ENCODE measurements at places on chromosomes 4 and X.

- no peak for DNase-seq
These were observed 24.7 kb upstream of the GPR101 start for GRCh38 chrX:137058339-137059127.

DNA sequence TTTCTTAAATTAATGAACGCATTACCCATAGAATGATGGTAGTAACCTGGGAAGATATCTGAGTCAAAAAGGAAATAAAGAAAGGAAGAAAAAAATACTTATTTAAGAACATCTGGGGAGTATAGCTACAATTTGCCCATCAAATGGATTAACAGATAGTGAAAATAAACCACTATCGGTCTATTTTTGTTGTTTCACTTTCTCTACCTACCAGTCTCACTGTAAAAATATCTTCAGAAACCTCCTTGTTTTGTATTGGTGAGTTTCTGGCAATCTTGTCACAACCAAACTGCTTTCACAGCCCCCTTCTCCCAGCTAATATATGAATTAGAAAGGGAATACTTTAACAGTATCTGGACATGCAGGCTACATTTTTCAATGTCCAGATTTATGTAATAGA lies 783.5 kb downstream of the STPG2 start:
- DNase-seq, result no peak

DNA sequence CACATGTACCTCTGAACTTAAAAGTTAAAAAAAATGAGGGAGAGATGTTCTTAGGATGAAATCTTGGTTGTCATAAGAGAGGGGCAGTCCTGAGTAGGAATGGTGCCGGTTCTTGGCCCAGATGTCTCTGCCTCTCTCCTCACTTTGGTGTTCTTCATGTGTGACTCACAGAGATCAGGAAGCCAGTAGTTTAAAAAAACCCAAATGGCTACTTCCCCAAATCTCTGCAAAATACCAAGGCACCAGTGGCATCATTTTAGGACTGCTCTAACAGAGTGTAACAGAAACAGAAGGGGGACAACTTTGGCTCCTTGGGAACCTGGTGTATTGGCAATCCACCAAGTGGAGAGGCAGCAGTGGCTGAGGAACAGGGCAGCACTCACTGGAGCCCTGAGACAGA lies 116.8 kb downstream of the SCD5 start:
- no peak for DNase-seq

DNA sequence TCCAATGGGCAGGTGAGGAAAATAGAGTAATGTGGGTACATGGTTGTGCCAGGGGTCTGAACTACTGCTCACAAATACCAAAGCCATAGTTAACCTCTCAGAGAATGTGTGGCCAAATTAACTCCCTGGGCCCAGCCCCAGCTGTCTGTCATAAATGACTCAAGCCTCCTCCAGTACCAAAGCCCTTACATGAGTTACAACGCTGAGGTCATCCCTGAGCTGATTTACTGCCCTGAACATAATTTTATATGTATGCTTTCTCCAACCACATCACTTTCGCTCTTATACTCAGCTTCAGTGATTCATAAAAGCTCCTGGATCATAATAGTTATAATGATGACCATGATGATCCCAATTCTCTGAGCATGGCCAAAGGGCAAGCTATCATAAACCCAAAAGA lies 283.9 kb downstream of the NKX6-1 start:
- no peak for DNase-seq

- no peak for DNase-seq
These were observed 19.9 kb downstream of the GPKOW start for GRCh38 chrX:49103637-49104036.

GRCh38 chr4:84051639-84052038 lies 447.5 kb downstream of the NKX6-1 start:
- DNase-seq, result no peak

- DNase-seq, result peak; percentile 51
These were observed 14.6 kb upstream of the FMR1 start for GRCh38 chrX:147897117-147897516.

GRCh38 chr4:7066493-7066892 lies 1.4 kb downstream of the GRPEL1 start:
- no peak for DNase-seq

DNA sequence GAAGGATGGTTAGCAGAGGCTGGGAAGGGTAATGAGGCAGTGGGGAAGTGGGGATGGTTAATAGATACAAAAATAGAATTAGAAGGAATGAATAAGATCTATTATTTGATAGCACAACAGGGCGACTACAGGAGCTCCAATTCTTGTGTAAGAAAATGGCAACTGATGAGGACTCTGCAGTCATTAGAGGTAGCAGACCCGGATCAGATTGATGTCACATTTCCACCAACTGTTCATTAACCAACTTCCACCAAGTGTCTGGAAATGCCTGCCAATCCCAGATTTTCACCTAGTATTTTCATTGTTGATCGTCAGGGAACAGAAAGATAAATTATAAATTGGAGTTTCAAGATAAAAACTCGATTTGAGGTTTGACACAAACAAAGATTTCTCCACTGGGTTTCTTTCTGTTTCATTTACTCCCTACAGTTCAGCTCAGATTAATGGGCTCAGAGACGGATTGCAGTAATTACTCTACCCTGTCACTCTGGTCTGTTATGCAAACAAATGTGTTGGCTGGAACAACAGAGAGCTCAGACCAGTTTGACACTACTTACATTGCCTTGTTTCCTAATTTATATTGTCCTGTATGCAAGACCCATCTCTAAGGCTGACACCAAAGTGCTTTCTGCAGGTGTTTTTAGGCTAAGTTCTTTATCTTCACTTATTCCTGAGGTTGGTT lies 909.2 kb upstream of the PRKX start:
- no peak for DNase-seq

- no peak for DNase-seq
These were observed 105.2 kb downstream of the GASK1B start for GRCh38 chr4:158067646-158068045.

DNA sequence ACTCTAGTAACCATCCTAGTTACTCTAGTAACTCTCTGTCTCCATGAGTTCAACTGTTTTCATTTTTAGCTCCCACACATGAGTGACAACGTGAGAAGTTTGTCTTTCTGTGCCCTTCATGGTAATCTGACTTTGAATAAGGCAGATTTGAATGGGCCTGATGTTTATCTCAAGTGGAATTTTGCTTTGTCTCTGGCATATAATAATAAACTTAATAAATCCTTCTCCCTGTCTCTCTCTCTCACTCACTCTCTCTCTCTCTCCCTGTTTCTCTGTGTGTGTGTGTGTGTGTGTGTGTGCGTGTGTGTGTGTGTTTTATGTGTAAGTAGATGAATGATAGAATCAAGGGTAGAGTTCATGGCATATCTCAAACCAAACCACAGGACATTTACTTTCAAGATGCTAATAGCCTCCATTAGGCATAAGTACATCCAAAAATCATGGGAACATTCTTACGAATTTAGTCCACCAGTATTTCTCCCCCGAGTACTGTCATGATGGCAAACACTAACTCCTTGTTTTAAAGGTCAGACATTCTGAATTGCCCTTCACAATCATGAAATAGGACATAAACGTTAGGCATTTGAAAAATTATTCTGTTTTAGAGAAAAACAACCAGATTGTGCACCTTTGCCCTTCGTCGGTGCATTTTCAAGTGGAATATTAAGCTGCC lies 193.1 kb downstream of the SPATA18 start:
- DNase-seq, result no peak

DNA sequence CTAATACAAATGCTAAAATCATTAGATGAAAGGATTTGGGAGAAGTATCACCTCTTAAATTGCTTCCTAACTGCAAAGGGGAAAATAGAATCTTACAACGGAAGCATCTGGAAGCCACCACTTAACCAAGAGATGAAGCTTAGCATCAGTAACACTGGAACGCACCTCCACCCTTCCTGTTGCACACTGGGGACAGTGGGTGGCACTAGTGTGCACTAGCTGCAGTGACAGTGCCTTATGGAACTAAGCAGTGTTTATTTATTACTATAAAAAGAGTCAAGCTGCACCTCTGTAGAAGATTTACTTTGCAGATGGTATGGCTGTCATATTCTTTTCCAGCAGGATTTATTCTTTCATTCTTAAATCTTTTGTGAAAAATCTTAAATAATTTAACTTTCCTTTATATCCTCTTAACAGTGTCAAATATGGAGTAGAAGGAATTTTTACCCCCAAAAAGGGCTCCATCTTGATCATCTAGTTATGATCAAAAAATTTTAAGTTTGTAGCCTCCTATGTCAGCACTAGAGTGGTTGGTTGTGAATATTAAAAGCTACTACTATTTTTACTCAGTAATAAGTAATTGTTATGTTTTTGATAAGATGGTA lies 76.7 kb downstream of the SCD5 start:
- peak; percentile 89 for DNase-seq

GRCh38 chr4:181061787-181062186 lies 1181.4 kb upstream of the TENM3 start:
- no peak for DNase-seq

DNA sequence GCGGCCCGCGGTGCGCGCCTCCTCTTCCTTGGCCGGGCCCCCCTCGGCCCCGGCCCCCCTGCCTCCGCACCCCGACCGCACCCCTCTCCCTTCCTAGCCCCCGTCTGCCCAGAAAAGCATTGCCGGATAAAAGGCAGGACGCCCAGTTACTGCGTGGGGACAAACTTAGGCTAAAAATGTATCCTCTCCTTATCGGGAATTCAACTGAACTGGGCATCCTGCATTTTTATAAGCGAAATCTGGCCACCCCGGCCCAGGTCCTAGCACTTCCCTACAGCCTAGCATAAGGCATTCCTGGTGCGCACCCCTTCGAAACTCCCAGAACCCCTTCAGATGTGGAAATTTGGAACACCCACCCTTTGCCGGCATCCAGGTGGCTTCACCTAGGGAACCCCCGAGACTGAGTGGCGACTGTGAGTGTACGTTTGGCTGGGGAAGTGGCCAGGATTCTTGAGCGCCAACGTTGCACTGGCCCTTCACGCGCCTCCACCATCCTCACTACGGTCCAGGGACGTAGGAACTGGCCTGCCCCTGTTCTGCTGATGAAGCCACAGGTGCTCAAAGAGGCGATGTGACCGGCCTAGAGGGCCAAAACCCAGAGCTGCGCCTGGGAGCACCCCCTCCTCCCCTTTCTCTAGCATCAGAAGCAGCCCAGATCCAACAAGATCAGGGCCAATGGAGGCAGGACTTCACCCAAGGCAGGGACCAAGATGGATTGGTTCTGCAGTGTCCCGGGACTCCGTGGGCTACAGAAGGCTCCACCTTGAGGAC lies 5.7 kb upstream of the RNF4 start:
- peak; percentile 71 for DNase-seq

DNA sequence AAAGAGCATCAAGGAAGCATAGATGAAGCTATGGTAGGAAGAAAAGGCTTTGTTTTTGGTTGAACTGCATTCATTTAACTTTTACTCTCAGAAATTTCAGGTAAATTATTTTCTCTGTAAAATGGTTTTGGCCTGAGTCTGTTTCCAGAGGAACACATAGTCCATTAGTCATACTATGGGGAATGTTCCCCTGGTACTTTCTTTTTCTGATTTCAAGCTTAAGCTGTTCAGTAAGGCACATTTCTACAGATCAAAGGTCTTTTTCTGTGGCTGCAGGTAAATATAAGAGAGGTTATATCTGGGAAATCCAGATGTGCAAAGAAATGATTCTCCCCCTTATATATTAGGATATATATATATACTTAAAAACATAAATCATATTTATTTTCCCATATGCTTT lies 1744.4 kb upstream of the ADGRL3 start:
- DNase-seq, result no peak

GRCh38 chrX:102958794-102959193 lies 21.7 kb downstream of the RAB40AL start:
- DNase-seq, result no peak

GRCh38 chrX:154751203-154751668 lies 359 bp upstream of the GAB3 start:
- DNase-seq, result no peak

GRCh38 chr4:52956691-52957090 lies 94.6 kb downstream of the RASL11B start:
- DNase-seq, result no peak

GRCh38 chrX:64427787-64428186 lies 32.5 kb upstream of the MTMR8 start:
- DNase-seq, result no peak

- DNase-seq, result no peak
These were observed 2.8 kb upstream of the PARM1 start for GRCh38 chr4:74930162-74930561.

- DNase-seq, result no peak
These were observed 266.6 kb upstream of the TAPT1 start for GRCh38 chr4:16492872-16493271.

GRCh38 chr4:148227147-148227546 lies 215.1 kb downstream of the NR3C2 start:
- DNase-seq, result no peak

DNA sequence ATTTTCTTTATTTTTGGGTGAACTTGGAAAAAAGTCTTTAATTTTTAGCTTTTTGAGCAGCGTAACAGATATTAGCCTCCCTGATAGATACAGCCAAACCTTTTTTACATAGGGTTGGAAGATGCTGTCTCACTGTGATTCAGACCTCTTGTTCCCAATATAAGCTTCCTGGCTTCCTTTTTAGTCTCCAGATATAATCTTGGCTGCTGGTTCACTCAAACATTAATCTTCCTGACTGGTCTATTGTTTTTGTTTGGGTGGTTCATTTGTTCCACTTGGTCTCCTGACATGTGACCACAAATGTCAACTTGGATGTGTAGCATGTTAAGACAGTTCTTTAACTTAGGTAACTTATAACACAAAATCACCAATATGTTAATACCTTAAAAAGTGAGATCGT lies 23.0 kb downstream of the RPA4 start:
- DNase-seq, result no peak

- DNase-seq, result no peak
These were observed 23.4 kb upstream of the XK start for GRCh38 chrX:37662181-37662580.

DNA sequence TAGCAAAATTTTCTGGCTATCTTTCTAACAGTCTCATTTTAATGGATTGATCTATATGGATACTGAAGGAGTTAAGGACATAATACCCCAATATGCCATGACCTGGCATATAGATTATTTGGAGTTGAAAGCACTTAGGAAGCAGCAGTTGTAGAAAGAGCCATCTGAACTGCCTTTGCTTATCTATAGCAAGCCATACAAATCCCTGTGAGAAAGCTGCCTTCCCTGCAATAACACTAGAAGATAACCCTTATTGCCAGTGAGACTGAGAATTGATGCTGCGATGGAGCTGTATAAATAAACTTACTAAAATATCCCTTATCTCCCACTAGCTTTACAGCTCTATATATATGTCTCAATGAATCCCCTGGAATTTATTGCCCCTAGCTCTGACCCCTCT lies 346.3 kb downstream of the TECRL start:
- no peak for DNase-seq

GRCh38 chr4:180057891-180058671 lies 2185.1 kb upstream of the TENM3 start:
- peak; percentile 51 for DNase-seq

GRCh38 chr4:184427093-184427492 lies 47.3 kb downstream of the IRF2 start:
- no peak for DNase-seq

GRCh38 chr4:141473952-141474351 lies 162.4 kb upstream of the IL15 start:
- no peak for DNase-seq

DNA sequence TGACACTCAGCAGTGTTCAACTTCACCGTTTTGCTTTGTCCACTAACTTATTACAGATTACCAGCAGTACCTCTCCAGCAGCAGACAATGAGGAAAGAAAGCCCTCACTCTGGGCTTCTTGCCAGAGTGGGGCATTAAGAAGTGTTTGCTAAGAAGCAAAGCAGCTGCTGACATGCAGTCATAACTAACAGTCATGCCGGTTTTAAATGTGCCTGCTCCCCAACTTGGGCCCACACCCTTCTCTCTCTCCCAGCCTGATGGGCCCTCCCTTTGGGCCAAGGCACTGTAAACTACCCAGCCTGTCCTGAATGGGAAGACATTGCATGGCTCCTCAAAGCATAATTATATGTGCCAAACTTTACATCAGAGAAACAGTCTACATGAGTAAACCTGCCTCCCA lies 54.6 kb upstream of the HHIP start:
- no peak for DNase-seq
